Central memory CD4-positive, alpha-beta T cell (primary cell): ENCODE measurements at places on chromosomes 13 and 19.

DNA sequence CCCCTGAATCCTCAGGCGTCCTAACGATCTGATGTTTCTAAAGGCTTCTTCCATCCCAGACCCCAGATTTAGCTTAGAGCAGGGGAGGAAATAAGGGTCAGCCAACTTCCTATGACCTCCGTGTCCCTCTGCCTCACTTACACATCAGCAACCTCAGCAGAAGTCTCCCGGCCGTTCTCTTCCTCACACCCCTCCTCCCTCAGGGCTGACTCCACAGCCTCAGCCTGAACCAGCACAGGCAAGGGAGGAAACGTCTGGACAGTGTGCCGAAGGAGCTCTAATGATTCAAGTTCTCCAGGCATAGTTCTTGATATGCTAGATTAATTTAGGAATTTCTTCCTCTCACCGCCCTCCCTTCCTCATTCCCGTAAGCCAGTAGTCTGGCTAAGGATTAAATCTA is 121.4 kb downstream of the NUFIP1 start:
- DNase-seq, result no peak

DNA sequence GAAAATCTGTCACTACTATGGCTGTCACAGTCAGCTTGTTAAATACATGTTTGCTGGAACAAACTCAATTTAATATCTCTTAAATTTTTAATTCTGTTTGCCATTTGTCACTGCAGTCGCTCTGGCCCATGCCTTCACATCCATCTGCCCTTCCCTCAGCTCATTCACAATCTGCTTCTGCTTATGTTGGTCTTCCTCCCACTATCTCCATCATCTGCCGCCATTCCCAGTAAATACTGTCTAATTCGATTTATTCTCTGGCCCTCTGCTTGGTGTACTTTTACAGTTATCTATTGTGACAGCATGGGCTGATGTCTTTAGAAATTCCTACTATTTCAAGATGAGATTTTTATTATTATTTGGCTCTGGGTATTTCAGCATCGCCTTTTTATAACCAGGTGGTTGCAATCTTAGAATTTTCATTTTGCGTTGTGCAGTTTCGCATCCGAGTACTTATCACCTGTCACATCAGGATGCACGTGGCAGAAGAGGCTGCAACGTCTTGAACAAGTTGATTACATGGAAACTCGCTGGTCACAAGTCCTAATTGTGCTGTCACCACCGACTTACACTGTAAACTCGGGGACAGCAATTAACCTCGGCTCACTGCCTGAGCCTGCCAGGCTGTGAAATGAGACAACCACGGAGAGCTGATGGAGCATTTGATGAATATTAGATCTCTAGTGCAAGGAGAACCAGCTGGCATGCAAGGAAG is 158.4 kb downstream of the MYO16 start:
- DNase-seq, result no peak

DNA sequence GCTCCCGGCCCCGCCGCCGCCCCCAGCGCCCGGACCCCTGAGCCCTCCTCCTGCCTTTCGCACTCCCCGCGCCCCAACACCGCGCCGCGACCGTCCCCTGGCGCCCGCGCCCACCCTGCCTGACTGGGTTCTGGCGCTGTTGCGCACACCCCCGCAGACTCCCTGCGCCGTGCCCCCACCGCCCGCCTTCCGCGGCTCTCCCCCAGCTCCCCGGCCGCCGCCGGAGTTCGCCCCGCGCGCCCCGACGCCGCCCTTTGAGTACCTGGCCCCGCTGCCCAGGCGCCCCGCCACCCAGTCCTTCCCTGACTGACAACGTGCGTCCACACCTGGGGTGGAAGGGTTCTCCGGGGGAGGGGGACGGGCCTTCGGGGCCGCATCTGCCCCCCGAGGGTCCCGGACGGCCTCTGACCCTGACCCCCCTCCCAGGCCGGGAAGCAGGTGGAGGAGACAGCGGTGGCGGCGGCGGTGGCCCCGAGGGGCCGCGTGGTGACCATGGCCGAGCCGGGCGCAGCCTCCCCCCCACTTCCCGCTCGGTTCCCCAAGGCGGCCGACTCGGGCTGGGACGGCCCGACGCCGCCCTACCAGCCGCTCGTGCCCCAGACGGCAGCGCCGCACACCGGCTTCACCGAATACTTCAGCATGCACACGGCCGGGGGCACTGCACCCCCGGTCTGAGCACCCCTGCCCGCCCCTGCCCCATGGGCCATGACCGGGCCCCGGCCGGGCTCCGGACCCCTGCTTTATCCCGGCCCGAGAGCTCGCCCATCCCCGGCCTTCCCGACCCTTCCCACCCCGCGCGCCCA is 1.4 kb upstream of the MEGF8 start:
- no peak for DNase-seq

DNA sequence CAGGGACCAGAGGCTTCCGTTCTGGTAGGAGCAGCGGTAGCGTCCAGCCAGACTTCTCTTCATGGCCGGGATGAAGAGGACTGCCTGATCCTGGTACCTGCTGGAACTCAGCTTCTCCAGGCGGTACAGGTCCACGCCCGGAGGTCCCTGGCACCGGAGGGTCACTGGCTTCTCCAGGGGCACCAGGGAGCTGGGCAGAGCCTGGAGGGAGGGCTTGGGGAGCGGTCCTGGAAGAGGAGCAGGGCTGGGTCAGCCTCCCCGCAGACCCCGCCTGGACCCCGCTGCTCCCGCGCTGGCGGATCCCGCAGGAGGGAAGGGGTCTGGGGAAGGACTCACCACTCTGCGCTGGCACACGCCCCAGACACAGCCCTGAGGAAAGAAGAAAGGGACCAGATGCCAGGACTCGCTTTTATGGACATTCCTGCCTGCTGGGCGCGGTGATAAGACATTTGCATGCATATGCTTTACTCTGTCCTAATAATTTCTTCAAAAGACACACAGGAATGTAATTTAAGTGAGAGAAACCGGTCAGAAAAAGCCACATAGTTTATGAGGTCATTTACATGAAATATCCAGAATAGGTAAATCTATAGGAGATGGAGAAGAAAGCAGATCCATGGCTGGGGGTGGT is 5.8 kb downstream of the GP6 start:
- no peak for DNase-seq

- no peak for DNase-seq
Measured at GRCh38 chr13:68030152-68030809, 800.1 kb upstream of the PCDH9 start.

GRCh38 chr19:7349231-7349591 is 474 bp downstream of the ARHGEF18 start:
- no peak for DNase-seq

DNA sequence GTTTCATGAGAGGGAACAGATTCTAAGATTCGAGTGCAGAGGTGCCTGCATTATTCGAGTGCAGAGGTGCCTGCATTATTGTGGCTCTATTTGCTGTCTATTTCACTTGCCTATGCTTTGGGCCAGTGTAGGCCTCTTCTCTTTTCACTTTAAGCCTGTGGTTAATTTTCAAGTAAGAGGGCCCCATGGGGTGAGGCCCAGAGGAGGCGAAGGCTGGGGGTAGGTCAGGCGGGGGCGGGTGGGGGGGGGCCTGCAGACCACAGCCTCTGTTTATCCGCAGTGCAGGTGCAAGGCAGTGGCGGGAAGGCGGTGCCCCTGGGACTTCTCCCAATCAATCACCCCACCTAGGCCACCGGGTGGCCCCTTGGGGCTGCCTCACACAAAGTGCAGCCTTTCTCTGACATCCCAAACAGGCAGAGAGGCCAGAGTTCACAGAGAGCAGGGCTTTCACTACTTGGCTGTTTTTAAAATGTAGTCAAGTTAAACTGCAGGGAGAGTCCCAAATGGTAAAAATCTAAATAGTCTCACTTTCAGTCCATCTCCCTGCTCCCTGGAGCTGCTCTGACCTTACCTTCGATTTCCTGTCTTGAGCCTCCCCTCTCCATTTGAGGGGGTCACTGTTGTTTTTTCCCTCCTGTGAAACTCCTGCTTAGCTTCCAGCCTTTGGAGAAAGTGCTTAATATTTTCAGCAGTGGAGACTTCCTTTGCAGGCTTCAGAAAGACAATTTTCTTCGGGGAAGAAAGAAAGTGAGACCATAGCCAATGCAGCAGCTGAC is 249.0 kb downstream of the DLEU7 start:
- DNase-seq, result no peak

GRCh38 chr13:110511509-110512181 is 49.9 kb downstream of the RAB20 start:
- DNase-seq, result no peak

GRCh38 chr19:46480415-46480814 is 9.1 kb upstream of the PNMA8A start:
- no peak for DNase-seq

DNA sequence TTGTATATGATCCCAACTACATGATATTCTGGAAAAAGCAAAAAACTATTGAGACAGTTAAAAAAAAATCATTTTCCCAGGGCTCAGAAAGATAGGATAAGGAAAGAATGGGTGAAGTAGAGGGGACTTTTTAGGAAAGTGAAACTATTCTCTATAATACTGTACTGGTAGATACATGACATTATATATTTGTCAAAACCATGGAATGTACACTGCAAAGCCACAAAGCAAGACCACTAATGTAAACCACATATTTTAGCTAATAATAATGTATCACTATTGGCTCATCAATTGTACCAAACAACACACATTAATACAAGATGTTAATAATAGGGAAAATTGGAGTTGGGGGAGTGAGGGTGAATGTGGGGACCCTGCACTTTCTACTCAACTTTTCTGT is 182.6 kb downstream of the EFNB2 start:
- DNase-seq, result no peak

- DNase-seq, result no peak
Measured at GRCh38 chr13:93851236-93851635, 624.6 kb downstream of the GPC6 start.

- peak; percentile 74 for DNase-seq
Measured at GRCh38 chr19:18086590-18087138, at the start of gene IL12RB1. TSS of gene IL12RB1 (minus strand) at chr19:18086934. CDS start at chr19:18086823, 111 bp downstream.

DNA sequence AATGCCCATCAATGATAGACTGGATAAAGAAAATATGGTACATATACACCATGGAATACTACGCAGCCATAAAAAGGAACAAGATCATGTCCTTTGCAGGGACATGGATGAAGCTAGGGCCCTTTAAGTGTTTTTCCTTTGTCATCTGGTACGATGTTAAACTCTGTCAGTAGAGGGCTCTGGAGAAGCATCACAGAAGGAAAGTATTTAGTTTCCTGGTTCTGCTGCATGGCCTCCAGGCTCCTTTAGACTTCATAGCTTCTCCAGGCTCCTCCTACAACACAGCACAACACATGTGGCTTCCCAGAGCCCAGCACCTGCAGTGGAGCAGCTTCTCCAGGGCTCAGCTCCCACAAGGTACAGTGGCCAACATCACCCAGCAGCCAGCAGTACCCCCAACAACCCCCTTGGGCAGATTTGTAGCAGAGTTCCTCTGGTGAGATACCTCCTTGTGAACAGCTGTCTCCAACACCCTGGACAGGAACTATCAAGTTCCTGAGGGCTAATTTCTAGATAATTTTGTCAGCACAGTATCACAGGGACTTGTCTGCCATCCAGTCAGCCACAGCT is 63.4 kb downstream of the KCTD12 start:
- DNase-seq, result peak; percentile 13

GRCh38 chr13:22432690-22433089 is 748.1 kb upstream of the SGCG start:
- DNase-seq, result no peak

DNA sequence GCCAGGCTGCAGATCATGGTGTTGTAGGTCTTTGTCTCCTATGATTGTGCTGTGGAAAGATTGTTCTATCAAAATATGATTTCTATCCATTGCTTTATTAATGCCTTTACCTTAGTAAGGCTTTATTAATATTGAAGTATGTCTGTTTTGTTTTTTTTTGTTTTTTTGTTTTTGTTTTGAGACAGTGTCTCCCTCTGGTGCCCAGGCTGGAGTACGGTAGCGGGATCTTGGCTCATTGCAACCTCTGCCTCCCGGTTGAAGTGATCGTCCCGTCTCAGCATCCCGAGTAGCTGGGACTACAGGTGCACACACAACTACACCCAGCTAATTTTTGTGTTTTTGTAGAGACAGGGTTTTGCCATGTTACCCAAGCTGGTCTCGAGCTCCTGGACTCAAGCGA is 7.7 kb downstream of the IRGC start:
- no peak for DNase-seq

DNA sequence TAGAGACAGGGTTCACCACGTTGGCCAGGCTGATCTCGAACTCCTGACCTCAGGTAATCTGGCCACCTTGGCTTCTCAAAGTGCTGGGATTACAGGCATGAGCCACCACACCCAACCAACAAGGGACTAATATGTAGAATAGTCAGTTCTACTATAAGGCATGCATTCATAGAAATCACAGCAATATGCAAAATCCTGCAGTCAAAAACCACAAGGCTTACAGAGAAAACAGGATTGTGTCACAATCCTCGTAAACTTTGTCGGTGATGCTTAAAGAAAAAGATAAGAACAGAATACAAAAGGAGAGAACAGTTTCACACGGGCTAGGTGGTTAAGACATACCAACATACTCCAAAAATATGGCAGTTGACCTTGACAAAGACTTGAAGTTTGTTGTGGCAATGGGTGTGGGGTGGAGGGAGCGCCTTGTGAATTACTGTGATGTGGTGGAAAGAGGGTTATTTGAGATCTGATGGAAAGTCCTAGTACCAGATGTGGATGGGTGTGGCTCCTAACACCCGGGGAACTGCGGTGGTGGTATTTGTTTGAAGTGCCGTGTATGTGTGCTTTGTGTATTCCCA is 12.4 kb downstream of the NOSIP start:
- DNase-seq, result peak; percentile 96

- no peak for DNase-seq
Measured at GRCh38 chr13:25330541-25330940, 29.1 kb downstream of the NUP58 start.

DNA sequence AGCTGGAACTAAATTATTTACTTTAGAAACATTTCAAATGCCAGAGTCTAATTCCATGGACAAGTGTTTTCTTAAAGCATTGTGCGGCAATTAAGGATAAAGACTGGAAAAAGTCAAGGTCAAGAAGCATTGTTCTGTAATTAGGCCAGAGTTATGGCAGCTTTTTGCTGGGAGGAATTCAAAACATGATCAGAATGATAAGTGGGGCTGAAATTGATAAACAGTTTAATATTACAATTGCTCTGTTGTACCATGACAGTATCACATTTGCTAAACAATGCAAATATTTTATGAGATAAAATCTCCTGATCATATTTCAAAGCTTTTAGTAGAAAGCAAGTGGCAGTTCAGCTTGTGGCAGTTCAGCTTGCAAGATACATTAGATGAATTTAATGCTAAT is 513.7 kb downstream of the GPC6 start:
- DNase-seq, result no peak

DNA sequence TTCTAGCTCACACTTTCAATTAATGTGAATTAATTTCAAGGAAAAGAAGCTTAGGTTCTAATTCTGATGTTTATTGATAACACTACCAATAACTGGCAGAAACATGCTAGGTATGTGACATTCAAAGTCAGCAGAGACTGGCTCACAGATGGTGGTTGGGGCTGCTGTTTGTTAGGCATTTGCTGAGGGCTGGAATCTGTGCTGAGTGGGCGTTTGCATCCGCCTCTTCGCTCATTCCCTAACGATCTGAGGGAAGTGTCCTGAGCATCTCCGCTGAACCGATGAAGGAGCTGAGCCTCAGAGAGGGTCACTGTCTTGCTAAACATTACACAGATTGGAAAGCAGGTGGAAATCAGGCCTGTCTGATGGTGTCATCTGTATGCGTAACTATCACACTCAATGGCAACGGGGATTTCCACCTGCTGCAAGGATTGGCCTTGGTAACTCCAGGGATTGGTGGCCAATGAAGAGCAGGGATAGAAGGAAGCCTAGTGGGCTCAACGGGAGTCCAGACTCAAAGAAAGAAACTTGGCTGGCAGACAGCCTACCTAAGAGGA is 338.9 kb downstream of the TEX29 start:
- no peak for DNase-seq
